ENCODE measurements at places on chromosomes 7 and 10.

DNA sequence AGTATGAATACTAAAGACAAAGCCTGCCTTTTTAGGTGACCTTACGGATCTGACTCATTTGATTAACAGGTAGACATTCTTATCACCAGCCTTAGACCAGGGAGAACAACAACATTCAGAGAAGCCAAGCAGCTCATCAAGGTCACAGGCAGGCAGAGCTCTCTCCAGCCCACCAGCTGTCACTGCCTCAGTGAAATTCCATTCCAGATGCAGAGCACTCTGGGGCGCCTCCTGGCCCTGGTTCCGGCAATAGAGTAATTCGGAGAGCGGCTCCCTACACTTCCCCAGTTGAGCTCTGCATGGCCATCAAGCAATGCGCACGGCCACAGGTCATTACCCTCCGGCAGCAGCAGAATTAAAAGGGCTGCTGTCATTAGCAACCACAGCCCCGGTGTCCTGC is 164.7 kb downstream of the TCERG1L start:
- DNase-seq, result no peak

GRCh38 chr10:16811292-16811691 is 5.9 kb downstream of the RSU1 start:
- DNase-seq, result no peak

DNA sequence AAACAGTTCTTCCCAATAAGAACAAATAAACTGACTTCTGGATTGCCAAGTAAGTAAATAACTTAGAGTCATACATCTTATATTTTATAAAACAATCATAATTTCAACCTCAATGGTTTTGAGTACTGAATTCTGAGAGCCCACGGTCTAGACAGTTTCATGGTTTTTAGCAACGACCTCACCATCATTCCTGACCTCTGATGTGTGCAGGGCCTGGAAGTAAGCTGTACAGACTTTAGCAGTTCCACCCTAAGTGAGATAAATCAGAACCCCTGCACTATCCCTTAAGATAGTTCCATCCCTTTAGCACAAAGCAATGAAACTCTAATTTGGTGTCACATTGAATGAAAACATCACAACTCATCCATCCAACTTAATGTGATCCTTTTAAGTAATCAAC is 86.0 kb downstream of the NEBL start:
- no peak for DNase-seq

DNA sequence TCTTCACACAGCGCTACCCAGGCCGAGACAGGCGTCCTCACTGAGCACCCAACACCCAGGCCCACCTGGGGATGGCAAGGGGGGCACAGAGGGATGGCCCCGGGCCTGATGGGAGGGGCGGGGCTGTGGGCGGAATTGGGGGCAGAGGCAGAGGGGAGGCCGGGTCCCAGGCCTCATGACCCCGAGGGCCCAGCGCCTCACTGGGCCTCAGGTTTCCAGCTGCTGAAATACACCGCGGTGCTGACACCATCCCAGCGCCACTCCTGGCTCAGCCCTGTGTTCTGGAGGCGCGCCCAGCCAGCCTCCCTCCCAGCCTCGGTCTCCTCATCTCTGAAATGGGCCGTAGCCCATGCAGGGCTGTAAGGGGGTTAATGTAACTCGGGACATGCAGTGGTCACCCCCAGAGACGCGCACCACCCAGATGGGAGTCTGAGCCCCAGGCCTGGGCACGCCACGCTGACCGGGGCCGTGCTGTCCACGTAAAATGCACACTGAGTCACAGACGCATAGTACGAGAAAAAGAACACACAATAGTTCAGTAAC is 82.3 kb downstream of the UNCX start:
- DNase-seq, result no peak

GRCh38 chr10:44385026-44385695 is at the start of gene CXCL12:
Gene CXCL12 (minus strand): TSS chr10:44385097. CDS start chr10:44385005, 92 bp downstream.
- no peak for DNase-seq

GRCh38 chr10:18122753-18123152 is 17.5 kb upstream of the CACNB2 start:
- DNase-seq, result no peak

DNA sequence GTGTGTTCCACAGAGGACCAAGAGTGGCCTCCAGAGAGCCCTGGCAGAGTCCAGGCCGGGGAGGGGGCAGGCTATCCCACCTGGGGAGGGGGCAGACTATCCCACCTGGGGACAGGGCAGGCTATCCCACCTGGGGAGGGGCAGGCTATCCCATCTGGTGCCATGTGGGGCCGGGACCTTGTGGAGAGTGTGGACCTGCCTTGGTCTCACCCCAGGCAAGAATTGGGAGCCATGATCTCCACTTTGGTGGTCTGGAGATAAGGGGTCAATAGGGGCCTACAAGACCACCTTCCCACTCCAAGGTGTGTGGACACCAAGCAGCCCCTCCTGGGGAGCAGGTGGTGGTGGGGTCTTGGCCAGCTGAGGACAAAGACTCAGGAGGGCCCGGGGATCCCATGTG is 138.2 kb downstream of the EBF3 start:
- no peak for DNase-seq

DNA sequence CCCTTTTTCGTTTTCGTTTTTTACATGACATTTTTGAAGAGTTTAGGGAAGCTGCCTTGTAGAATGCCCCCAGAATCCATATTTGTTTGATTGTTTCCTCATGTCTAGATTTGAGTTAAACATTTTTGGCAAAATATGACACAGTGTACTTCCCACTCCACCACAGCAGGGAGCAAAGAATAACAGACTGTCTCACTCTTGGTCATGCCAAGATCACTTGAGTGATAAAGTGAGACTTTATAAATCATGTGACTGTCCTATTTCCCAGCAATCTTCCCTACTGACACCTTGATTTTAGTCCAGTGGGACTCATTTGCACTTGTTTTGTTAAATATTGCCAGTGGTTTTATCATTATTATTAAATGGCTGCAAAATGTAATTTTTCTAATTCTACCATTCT is 44.4 kb upstream of the USP6NL start:
- DNase-seq, result no peak

DNA sequence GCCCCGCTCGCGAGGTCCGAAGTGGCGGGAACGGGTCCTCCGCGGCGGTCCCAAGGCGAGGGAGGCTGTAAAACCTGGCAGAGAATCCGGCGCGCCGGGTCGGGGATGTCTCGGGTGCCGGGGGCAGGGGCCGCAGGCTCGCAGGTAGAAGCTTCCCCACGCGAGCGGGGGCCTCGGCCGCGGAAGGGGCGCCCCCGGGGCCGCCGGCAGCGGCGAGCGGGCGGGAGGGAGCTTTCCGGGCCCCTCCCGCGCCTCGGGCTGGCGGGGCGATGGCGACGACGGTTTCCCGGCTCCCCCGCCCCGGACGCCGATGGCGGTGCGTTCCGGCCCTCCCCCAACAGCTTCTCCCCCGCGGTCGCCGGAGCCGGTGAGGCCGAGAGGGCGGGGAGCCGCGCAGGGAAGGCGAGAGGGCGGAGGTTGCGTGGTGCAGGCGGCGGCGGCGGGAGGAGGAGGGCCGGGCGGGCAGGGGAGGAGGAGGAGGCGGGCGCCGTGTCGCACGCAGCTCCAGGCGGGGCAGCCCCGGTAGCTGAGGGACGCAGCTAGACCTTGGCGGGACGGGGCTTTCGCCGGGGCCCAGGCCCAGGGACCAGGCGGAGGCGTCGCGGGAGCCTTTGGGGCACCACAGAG is at the start of gene CUL1:
Gene CUL1 (plus strand): TSS at position 507 of the 627 bp plus-strand sequence. CDS start 31,220 bp downstream, outside the sequence.
- DNase-seq, result peak; percentile 56

DNA sequence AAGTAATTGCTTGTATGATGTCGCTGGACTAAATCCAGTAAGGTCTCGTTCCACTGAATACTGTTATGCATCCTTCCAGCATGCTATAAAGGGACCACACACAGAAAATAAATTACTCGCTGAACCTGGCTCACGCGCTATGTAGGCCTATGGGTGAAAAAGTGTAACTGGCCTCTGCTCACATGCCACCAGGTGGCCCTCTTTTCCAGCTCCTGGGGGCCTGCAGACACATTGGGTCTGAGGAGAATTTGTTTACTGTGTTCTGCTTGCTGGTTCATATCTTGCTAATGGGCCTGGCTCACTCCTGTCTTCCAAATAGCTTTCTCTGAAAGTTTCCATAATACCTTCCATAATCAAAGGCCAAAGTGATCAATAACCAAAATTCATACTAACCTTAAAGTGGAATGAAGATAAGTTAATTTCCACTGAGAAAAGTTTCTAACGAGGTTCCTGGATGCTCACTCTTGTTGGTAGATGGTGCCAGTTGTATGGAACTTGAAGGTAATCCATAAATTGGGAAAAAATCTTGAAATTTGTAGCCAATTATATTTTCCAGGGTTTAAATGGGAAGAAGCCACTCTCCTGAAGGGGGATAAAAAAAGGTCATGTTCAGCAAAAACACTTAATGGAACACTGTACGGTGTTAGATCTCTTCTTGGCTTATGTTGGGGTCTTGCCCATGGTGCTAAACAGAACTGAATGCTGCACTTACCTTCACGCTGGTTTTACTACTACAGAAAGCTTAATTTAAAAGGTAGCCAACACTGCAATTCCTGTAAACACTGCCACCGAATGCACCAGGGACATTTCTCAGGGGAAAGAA is 27.0 kb upstream of the ZPBP start:
- no peak for DNase-seq

GRCh38 chr10:29749150-29749549 is 114.4 kb upstream of the SVIL start:
- no peak for DNase-seq

- no peak for DNase-seq
Observed at GRCh38 chr7:146022776-146023175, 93.8 kb upstream of the CNTNAP2 start.

DNA sequence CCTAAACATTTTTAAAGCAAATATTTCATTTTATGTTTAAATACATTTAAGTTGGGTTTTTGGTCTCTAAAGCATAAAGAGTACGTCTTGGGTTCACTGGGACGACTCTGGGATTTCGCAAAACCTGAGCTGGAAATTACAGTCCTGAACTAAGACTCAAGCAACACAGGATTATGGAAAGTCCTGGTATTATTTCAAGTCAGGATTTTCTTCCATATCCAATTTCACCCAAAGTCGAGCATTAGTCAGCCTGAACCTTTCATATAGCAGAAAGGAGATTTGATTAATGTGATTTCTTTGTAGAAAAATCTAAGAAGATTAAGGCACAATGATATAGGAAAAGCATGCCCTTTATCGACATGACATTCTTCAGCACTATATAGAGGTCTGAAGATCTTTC is 100.0 kb downstream of the MTERF1 start:
- no peak for DNase-seq

- no peak for DNase-seq
Observed at GRCh38 chr10:59900048-59900727, 6.2 kb downstream of the CCDC6 start.

GRCh38 chr10:48773580-48773979 is 88.9 kb downstream of the WDFY4 start:
- no peak for DNase-seq

Data from hematopoietic multipotent progenitor cell treated with erythropoietin and hydrocortisone succinate and interleukin-3 and kit ligand, for 17 days (in vitro differentiated cells).